ENCODE measurements at places on chromosomes 7 and 10. TPM values are rescaled to one million over a fixed set of nuclear protein-coding genes. Genes with fewer than 3 reads are reported as not detected.
A peak's percentile ranks its signal among the peaks of the same experiment; 100 is the strongest.

- H3K27me3 ChIP-seq = no peaks in the 10 kb centered on the region
- H3K27ac ChIP-seq = no peak overlapping the region
- H3K4me3 ChIP-seq = no peak overlapping the region
- H3K36me3 ChIP-seq = no peaks in the 10 kb centered on the region
- no peak for DNase-seq
- peaks cover 7% of the 10 kb centered on the region for H3K4me1 ChIP-seq
Observed at GRCh38 chr7:91288208-91288824, 24.1 kb downstream of the FZD1 start.

UPK3B gene
- 16.6 TPM for total RNA-seq

LIPF gene
- not detected for total RNA-seq

GRCh38 chr10:1465418-1465911 lies 271.9 kb downstream of the ADARB2 start:
- no peak overlapping the region for H3K27ac ChIP-seq
- no peaks in the 10 kb centered on the region for H3K27me3 ChIP-seq

CTAGE8 gene
- total RNA-seq = 4.2 TPM

TLX1 gene
- total RNA-seq = not detected

DNA sequence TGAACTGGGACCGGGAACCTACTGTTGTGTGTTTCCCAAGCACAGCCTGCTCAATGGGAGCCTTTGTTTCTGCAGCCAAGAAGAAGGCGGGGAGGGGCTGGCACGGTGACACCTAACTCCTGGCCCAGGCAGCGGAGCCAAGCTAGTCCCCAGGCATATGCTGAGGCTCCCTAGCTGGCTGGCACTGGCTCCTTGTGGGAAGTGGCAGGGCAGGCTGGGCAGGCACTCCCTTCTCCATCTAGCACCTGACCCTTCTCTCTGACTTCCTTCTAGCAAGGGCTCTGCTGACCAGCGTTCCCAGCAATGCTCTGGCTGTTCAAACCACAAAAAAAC lies 325.0 kb downstream of the PLXNA4 start:
- H3K4me3 ChIP-seq = no peak overlapping the region
- no peaks in the 10 kb centered on the region for H3K36me3 ChIP-seq
- no peak overlapping the region for H3K27ac ChIP-seq
- H3K27me3 ChIP-seq = peaks cover 3% of the 10 kb centered on the region
- H3K4me1 ChIP-seq = peaks cover 19% of the 10 kb centered on the region
- peak; percentile 90 for DNase-seq

RBP4 gene
- 17.4 TPM for total RNA-seq

VSTM2A gene
- not detected for total RNA-seq

- H3K27me3 ChIP-seq = no peaks in the 10 kb centered on the region
- no peak overlapping the region for H3K4me3 ChIP-seq
- H3K36me3 ChIP-seq = no peaks in the 10 kb centered on the region
- no peak overlapping the region for H3K27ac ChIP-seq
- DNase-seq = no peak
Observed at GRCh38 chr7:82183634-82184033, 259.9 kb downstream of the CACNA2D1 start.

AGR3 gene
- 105 TPM for total RNA-seq

STEAP1B gene
- 1.5 TPM for total RNA-seq

ACTA2 gene
- 204 TPM for total RNA-seq

DNA sequence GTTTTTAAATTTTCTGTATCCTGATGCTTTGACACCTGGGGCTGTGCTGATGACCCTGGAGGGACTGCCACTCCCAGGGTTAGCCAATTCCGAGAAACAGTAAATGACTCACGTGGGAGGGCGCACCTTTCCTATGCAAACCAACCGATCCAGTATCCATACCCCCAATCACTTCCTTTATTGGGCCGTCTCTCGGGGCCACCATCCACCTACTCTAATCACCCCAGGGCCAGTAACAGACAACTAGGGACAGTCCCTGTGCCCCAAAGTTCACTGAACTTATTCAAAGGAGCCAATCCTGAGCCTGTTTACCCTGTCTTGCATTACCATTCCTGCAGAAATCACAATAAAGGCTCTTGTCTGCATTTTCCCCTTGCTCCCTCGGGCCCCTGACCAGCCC lies 6.6 kb upstream of the LGI1 start:
- DNase-seq = no peak
- H3K4me1 ChIP-seq = peaks cover 7% of the 10 kb centered on the region
- H3K36me3 ChIP-seq = no peaks in the 10 kb centered on the region
- no peaks in the 10 kb centered on the region for H3K27me3 ChIP-seq
- no peak overlapping the region for H3K27ac ChIP-seq

PROSER2 gene
- 18.0 TPM for total RNA-seq

DNA sequence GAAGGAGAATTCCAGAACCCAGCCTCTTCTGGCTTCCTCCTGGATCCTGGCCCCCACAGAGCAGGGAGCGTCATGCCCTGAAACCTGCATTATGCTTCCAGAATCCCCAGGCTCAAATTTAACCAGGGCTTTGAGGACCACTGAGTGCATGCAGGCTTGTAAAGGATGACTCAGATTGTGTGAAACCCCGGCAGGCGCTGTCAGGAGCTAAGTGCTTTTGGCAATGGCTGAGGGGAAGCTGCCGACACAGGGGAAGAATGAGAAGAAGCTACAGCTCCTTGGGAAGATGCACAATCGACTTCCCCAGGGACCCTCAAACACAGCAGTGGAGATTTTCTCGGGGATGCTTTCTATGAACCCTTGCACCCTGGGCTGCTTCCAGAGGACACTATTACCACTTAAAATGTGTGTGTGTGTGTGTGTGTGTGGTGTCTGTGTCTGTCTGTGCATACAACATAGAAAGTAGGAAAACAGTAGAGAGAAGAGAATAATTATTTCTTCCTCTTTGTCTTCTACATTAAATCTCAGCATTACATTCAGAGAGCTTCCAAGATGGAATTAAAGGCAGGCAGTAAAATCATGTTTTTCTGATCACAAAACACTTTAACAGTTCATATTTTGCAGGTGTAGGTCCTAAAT lies 183.5 kb upstream of the INHBA start:
- no peak overlapping the region for H3K27ac ChIP-seq
- H3K4me1 ChIP-seq = peaks cover 41% of the 10 kb centered on the region
- no peak for DNase-seq
- no peak overlapping the region for H3K4me3 ChIP-seq
- H3K27me3 ChIP-seq = no peaks in the 10 kb centered on the region

DNA sequence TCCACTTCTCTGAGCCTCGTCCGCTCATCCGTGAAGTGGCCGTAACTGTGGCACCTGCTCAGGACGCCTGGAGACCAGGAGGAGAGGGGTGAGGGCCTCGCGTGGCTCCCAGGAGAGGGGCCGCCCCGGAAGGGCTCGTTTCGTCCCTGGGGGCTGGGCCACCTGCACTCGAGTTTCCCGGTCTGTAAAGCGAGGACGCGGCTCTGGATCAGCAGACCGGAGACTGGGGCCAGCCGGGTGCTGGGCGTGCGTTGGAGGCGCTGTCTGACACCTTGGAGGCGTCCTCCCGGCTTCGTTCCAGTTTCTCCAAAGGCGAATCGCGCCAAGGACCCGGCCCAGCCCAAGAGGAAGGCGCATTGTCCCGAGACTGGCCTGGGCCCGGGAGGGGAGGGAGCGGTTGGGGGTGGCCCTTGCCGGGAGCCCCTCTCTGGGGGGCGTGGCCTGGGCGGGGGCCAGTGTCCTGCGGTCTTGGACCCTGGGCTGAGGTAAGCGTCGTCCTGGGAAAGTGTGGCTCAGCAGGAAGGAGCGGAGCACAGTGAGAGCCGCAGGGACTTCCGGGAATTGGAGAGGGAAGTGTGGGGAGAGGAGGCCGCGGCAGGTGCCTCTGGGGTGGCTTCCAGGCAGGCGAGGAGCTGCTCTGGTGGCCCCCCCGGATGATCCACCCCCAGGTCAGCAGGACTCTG lies 89.6 kb downstream of the FOXL3 start:
- H3K36me3 ChIP-seq = no peaks in the 10 kb centered on the region
- no peak overlapping the region for H3K27ac ChIP-seq
- peaks cover 17% of the 10 kb centered on the region for H3K27me3 ChIP-seq
- peak overlapping the region; percentile 42 for H3K4me3 ChIP-seq

DNA sequence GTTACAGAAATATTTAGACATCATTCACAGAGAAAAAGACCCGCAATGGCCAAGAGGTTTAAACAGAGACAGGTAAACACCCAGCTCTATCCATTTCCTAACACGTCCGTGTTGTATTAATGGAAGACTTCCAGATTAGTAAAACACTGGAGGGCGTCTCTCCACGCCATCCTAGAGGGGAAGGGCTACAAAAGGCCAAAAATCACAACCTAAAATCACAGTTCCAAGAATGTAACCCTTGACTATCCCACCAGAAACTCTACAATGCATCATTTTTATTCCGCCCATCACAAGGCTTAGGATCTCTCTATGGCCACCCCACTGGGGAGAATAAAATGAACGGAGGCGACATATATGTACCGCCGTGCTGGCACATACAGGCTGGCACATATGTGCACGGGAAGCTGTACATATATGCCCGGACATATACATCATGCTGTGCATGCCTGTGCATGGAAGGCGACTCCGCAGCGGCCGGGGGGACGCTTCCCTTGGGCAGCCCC lies 734 bp downstream of the PCLO start:
- no peaks in the 10 kb centered on the region for H3K36me3 ChIP-seq
- H3K4me3 ChIP-seq = peak overlapping the region; percentile 60
- peak overlapping the region; percentile 62 for H3K27ac ChIP-seq
- no peak for DNase-seq

KAZALD1 gene
- total RNA-seq = 9.9 TPM

DNA sequence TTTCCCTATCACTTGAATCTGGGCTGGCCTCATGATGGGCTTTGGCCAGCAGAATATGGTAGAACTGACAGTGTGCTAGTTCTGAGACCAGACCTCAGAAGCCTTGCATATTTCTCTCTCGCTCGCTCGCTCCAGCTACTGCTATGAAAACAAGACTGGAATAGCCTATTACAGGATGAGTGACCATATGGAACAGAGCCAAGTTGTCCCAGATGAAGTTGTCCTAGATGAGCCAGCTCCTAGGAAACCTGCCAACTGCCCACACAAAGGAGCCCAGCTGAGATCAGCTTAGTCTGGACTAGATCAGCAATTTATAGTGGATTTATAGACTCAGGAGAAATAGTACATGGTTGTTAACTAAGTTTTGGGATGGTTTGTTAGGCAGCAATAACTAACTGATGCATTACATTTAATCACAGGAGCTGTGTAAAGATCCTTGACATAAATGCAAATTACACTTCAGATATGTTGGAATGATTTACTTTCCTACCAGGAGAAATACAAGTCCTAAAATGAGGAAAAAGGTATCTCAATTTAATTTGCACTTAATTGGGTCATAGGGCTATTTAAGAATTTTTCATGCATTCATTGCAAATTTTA lies 6.8 kb upstream of the HECW1 start:
- no peak overlapping the region for H3K27ac ChIP-seq
- H3K4me3 ChIP-seq = no peak overlapping the region
- DNase-seq = no peak
- no peaks in the 10 kb centered on the region for H3K4me1 ChIP-seq

DNA sequence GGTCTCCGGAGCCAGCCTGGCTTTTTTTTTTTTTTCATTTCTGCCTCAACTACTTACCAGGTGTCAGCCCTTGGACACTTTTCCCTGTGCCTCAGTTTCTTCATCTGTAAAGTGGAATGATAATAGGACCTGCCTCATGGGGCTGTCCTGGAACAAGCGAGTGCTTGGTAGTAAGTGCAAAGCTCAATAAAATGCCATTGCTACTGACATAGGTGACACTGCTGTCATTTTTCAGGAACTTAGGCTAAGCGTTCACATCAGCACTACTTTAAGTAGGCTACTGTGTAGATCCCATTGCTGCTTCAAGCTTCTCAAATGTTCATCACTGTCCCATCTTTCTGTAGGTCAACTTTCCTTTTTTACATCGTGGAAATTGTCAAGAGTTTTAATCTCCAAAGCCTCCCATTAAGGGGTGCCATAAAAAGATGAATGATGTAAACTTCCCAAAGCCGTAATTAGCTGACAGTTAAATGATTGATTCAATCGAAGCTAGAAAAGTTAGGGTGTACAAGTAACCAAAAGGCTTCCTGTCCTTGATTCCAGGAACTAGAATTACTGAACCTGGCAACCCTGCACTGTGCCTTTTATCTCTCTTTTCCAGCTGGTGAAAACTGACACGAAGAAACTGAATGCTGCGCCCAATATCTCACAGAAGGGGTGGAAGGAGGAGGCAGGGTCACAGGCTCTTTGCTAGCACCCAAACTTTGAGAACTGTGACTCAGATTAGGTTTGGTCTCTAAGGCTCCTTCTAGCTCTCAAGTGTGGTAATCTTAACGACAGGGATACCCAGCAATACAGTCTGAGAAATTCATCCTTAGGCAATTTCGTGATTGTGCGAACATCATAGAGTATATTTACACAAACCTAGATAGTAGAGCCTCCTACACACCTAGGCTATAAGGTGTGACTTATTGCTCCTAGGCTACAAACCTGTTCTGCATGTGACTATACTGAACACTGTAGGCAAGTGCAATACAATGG lies 861 bp upstream of the USP6NL start:
- peak overlapping the region; percentile 89 for H3K27ac ChIP-seq
- DNase-seq = no peak
- peak overlapping the region; percentile 76 for H3K4me3 ChIP-seq
- no peaks in the 10 kb centered on the region for H3K36me3 ChIP-seq
- peaks cover 24% of the 10 kb centered on the region for H3K4me1 ChIP-seq
- no peaks in the 10 kb centered on the region for H3K27me3 ChIP-seq

- H3K4me3 ChIP-seq = no peak overlapping the region
- no peak for DNase-seq
- no peaks in the 10 kb centered on the region for H3K36me3 ChIP-seq
Observed at GRCh38 chr7:20474249-20474648, 141.2 kb upstream of the ABCB5 start.

GRCh38 chr10:110042891-110043290 lies 35.1 kb downstream of the ADD3 start:
- no peak overlapping the region for H3K4me3 ChIP-seq
- no peak overlapping the region for H3K27ac ChIP-seq
- peaks cover 7% of the 10 kb centered on the region for H3K4me1 ChIP-seq
- H3K36me3 ChIP-seq = no peaks in the 10 kb centered on the region
- no peak for DNase-seq

- no peaks in the 10 kb centered on the region for H3K36me3 ChIP-seq
- DNase-seq = no peak
- no peaks in the 10 kb centered on the region for H3K27me3 ChIP-seq
- no peaks in the 10 kb centered on the region for H3K4me1 ChIP-seq
- H3K4me3 ChIP-seq = no peak overlapping the region
Observed at GRCh38 chr7:3730276-3730675, 429.2 kb downstream of the SDK1 start.
